ENCODE measurements at places on chromosomes 5 and 9. TPM values are rescaled to one million over a fixed set of nuclear protein-coding genes. Genes with fewer than 3 reads are reported as not detected.

The SPATA9 gene
- not detected for total RNA-seq

The PKD2L2 gene
- total RNA-seq: not detected

The IFNA21 gene
- total RNA-seq: not detected

The SH3RF2 gene
- 21.1 TPM for total RNA-seq

The SEMA5A gene
- 0.20 TPM for total RNA-seq

DNA sequence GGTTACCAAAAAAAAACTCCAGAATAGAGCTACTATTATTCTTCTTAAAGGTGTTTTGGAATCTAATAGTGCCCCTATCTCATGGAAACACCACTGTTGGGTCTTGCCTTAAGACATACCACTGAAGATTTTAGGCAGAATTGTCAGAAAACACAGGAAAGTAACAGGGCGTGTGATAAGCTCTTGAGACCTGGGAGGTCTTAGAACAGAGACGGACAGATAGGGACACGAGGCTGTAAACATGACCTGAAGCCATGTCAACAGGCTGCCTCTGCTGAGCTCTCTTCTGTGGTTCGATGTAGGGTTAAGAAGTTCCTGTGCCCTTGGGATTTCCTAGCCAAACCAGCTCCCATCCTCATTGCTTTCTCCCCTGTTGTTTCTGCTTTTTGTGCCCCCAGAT, 69.3 kb downstream of the CTSL start:
- H3K36me3 ChIP-seq: no peaks in the 10 kb centered on the region
- no peak overlapping the region for H3K27ac ChIP-seq
- DNase-seq: no peak

DNA sequence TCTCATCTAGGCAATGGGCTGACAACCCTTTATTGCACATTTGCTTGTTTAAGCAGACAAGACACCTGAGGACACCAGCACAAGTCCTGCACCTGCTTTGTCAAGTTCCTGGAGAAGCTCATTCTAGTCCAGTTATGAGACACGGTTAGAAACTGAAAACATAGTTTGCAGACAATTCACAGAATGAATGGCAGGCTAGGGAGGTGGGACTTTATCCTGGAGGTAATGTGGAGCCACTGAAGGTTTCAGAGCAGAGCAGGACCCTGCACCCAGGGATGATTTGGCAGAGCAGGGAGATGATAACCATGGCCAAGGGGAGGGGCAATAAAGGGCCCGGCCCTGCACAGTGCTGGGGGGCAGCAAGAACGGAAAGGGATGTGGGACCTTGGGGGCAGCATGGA, 50.7 kb upstream of the SLC25A51 start:
- no peaks in the 10 kb centered on the region for H3K27me3 ChIP-seq
- H3K36me3 ChIP-seq: peaks cover 7% of the 10 kb centered on the region
- no peak overlapping the region for H3K27ac ChIP-seq
- DNase-seq: no peak
- H3K4me3 ChIP-seq: no peak overlapping the region

- H3K4me1 ChIP-seq: peaks cover 41% of the 10 kb centered on the region
- DNase-seq: peak; percentile 66
- no peak overlapping the region for H3K27ac ChIP-seq
- no peaks in the 10 kb centered on the region for H3K27me3 ChIP-seq
Measured at GRCh38 chr5:61653807-61654580, 321.9 kb downstream of the ZSWIM6 start.

DNA sequence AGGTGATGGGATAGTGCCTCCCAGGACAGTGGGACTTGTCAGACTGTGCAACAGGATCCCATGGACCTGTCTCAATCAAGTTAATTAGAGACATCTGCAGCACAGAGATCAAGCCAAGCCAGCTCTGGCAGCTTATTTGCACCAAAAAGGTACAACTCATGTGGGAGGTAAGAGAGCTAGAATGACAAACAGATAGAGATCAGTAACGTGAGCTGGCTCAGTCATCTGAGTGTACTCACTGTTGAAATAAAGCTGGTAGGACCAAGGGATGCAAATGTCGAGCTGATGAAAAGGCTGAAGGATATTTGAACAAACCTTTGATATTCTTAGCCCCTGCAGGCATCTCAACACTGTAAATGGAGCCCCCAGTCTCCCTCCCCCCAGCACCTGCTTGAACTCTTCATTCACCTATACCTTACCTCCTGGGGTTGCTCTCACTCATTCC, 198.1 kb downstream of the EFNA5 start:
- H3K36me3 ChIP-seq: no peaks in the 10 kb centered on the region
- no peak for DNase-seq
- no peaks in the 10 kb centered on the region for H3K27me3 ChIP-seq
- no peak overlapping the region for H3K27ac ChIP-seq
- H3K4me3 ChIP-seq: no peak overlapping the region

- H3K27me3 ChIP-seq: no peaks in the 10 kb centered on the region
- H3K4me1 ChIP-seq: no peaks in the 10 kb centered on the region
- H3K4me3 ChIP-seq: no peak overlapping the region
- no peak overlapping the region for H3K27ac ChIP-seq
Measured at GRCh38 chr9:81787747-81788632, 98.6 kb upstream of the TLE1 start.

GRCh38 chr5:168976311-168976970, 324.5 kb downstream of the SLIT3 start:
- DNase-seq: no peak
- H3K27ac ChIP-seq: no peak overlapping the region
- H3K4me3 ChIP-seq: no peak overlapping the region
- no peaks in the 10 kb centered on the region for H3K4me1 ChIP-seq
- peaks cover 7% of the 10 kb centered on the region for H3K27me3 ChIP-seq

DNA sequence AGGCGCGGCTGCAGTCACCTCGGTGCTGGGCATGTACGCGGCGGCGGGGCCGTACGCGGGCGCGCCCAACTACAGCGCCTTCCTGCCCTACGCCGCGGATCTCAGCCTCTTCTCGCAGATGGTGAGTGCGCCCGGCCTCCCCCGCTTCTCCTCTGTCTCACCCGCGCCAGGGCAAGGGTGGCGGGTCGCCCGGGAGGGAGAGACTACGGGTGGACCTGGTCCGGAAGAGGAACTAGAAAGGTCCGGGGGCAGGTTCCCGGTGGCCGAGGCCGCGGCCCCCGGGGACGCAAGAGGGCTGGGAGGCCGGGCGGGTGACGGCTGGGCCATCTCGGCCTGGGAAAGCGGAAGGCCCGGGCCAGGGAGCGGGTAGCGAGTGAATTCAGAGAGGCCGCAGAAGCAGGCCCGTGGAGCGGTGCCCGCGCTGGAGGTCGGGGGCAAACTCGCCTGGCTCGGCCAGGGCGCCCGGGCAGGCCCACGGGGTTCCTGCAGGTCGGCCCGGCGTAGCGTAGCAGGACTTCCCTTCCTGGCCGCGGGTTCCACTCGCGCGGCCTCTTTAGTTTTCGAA, 711 bp downstream of the IRX1 start:
- H3K27me3 ChIP-seq: no peaks in the 10 kb centered on the region
- no peaks in the 10 kb centered on the region for H3K4me1 ChIP-seq
- DNase-seq: no peak
- no peak overlapping the region for H3K4me3 ChIP-seq
- H3K36me3 ChIP-seq: no peaks in the 10 kb centered on the region
- H3K27ac ChIP-seq: no peak overlapping the region

- H3K27me3 ChIP-seq: peaks cover 4% of the 10 kb centered on the region
- H3K27ac ChIP-seq: no peak overlapping the region
- no peaks in the 10 kb centered on the region for H3K4me1 ChIP-seq
- H3K36me3 ChIP-seq: no peaks in the 10 kb centered on the region
- no peak for DNase-seq
Measured at GRCh38 chr9:98555651-98556465, 152.9 kb downstream of the GABBR2 start.

DNA sequence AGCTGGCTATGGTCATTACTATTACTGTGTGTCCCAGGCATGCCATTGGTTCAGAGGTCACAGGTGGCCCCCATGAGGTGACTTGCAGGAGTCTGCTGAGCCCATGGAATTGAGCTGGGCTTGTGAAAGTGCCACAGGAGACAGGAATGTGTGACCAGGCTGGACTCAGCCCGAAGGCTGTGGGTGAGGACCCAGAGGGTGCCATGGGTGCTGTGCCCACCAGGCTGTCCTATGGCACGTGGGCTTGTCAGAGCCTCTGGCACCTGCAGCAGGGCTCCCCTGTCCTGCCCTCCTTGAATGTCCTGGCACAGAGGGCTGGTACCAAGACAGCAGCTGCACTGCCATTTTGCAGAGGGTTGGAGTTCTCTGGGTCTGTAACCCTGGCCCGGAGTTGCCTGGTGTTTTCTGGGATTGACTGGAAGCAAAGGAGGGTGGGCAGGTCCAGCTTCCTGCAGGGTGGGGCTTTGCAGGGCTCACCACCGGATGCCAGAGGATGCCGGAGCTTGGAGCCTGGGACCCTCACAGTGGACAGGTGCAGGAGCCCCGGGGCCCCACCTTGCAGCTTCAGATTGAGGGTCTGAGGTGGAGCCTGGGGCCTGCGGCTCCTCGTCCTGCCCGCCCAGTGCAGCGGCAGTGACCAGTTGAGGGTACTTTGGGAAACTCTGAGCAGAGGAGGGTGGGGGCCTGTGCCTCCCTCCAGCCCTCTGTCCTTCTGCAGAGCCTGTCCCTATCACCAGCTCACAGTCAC, 14.2 kb downstream of the COL5A1 start:
- no peaks in the 10 kb centered on the region for H3K36me3 ChIP-seq
- no peak overlapping the region for H3K27ac ChIP-seq
- H3K4me3 ChIP-seq: no peak overlapping the region
- DNase-seq: no peak
- H3K27me3 ChIP-seq: no peaks in the 10 kb centered on the region
- H3K4me1 ChIP-seq: no peaks in the 10 kb centered on the region

DNA sequence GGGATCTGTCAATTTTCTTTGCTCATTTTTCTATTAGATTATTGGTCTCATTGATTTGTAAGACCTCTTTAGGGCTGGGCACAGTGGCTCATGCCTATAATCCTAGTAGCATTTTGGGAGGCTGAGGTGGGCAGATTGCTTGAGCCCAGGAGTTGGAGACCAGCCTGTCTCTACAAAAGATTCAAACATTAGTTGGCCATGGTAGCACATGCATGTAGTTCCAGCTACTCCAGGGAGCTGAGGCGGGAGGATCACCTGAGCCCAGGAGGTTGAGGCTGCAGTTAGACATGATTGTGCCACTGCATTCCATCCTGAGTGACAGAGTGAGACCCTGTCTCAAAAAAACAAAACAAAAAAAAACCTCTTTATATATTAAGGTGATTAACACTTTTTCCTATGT, 6.4 kb upstream of the SHROOM1 start:
- no peak overlapping the region for H3K4me3 ChIP-seq
- H3K27ac ChIP-seq: no peak overlapping the region
- no peaks in the 10 kb centered on the region for H3K4me1 ChIP-seq
- H3K36me3 ChIP-seq: no peaks in the 10 kb centered on the region
- H3K27me3 ChIP-seq: no peaks in the 10 kb centered on the region

DNA sequence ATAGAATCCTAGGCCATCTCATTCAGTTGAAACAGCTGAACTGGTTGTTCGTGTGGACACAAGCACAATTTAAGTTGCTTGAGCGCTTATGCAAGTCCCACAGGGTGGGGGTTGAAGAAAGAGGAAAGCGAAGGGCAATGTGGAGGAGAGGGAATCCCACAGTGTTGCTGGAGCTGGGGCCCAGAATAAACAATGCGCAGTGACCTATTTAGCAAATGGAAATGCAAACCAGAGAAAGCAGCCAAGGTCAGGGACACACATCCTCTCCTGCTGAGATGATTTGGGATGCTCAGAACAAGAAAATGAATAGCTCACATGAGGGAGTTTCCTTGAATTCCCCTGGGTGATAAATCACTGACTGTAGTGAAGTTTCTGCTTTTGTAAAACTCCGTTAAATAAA, 838.3 kb downstream of the TLE4 start:
- no peaks in the 10 kb centered on the region for H3K27me3 ChIP-seq
- H3K36me3 ChIP-seq: no peaks in the 10 kb centered on the region
- H3K27ac ChIP-seq: no peak overlapping the region
- peaks cover 13% of the 10 kb centered on the region for H3K4me1 ChIP-seq

GRCh38 chr9:98327249-98327561, 71.8 kb upstream of the TBC1D2 start:
- no peak overlapping the region for H3K4me3 ChIP-seq
- H3K27ac ChIP-seq: no peak overlapping the region
- no peak for DNase-seq

DNA sequence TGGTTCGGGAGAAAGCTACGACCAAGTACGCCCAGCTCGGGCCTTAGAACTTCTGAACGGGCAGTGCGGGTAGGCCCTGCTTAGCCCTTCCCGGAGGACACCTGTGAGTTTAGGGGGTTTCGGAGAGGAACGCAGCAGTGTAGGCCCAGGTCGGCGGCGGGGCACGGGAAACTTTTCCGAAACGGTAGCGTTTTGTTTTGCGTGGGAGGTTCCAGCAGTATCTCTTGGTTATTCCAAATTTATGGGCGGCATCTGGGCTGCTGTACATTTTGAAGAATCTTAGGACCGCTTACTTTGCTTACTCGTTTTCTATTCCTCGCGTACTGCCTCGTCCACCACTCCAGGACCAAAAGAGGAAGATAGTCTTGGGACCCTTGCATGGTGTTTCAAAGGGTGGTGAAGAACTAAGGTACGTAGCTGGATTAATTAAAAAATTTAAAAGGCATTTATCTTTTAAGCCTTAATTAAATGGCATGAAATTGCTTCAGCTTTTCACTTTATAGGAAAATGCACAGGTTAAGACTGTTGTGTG, 492 bp downstream of the TENT2 start:
- no peaks in the 10 kb centered on the region for H3K27me3 ChIP-seq
- peaks cover 15% of the 10 kb centered on the region for H3K36me3 ChIP-seq
- H3K4me1 ChIP-seq: peaks cover 7% of the 10 kb centered on the region
- H3K27ac ChIP-seq: peak overlapping the region; percentile 95

DNA sequence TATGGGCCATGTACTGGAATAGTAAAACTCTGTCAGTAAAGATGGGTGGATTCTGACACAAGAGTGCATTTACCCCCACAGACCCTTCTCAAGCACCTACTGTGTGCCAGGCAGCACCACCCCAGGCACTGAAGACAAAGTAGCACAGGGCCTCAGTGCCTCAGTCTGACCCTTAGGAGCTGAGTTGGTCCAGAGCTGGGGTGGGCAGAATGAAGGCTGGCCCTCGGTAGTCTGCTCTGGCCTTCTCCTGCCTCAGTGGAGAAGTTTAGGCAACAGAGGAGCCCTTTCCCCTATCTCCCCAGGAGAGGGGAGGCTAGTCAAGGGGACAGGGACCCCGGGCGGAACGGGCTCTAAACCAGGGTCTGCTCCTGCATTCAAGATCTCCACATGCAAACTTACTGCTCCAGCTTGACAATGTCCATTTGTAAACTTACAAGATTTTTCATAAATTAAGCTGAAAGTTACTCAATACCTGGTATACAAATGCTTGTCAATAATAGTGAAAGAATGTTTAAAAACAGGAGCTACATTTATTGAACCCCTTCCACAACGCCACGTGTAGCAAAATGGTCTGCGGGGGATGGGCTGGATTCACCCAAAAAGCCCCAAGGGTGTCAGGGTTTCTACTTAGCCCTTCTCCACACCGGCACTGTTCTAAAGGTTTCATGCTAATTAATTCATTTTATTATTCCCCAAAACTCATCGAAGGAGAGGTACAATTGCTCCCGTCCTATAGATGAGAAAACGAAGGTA, 1.5 kb downstream of the VDAC1 start:
- H3K4me3 ChIP-seq: peak overlapping the region; percentile 97
- peaks cover 15% of the 10 kb centered on the region for H3K4me1 ChIP-seq
- no peaks in the 10 kb centered on the region for H3K27me3 ChIP-seq
- DNase-seq: no peak
